Hepatocyte (in vitro differentiated cells): ENCODE measurements at places on chromosomes 3 and 15.
A peak's percentile ranks its signal among the peaks of the same experiment; 100 is the strongest.

- no peak for DNase-seq
Measured at GRCh38 chr15:64749999-64750657, 25.3 kb downstream of the RBPMS2 start.

DNA sequence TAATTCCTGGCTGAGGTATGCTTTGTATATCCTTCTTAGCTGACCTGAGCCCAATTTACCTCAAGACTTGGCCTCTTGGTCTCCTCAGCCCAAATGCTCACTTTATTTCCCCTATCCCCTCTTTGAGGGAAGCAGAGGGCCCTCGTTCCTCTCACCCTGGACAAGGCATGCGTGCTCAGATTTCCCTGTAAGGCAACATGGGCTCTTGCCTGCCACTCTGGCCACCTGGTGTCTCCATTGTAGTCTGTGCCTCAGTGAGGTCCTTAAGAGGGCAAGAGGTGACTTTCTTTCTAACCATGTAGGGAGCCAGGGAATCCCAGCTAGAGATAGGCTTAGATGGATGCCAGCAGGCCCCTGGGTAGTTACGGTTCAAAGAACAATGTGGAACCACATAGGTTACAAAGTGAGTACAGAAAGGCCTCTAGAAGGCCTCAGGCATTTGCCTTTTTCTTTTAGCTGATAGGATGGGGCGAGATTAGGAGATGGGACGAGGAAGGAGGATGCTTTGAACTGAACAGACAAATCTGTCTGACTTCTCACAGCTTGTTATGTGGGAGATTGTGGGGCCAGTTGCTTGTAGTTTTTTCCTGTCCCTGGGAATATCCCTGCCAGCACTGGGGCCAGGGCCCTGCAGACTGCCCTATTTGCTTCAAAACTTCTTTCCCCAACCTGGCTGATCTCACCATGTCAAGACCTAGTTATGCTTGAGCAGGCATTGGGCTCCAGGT is 1.1 kb upstream of the INTS14 start:
- no peak for DNase-seq

DNA sequence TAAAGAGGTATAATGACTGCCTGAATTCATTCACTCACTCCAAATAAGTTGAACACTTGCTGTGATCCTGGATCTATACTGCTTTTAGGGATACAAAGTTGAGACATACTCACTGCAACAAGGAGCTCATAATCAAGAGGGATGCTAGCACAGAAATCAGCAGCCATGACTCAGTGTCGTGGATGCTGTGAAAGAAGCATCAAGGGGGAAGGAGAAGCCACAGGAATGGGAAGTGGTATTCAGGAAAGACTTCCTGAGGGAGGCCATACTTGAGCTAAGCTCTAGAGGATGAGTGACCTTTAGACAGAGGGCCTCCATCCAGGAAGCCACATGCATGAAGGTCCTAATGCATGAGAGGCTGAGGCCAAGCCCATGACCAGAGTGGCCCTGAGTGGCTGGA is 245.7 kb upstream of the RORA start:
- DNase-seq = no peak

- DNase-seq = peak; percentile 89
Measured at GRCh38 chr15:66774001-66774814, 72.2 kb downstream of the SMAD6 start.

DNA sequence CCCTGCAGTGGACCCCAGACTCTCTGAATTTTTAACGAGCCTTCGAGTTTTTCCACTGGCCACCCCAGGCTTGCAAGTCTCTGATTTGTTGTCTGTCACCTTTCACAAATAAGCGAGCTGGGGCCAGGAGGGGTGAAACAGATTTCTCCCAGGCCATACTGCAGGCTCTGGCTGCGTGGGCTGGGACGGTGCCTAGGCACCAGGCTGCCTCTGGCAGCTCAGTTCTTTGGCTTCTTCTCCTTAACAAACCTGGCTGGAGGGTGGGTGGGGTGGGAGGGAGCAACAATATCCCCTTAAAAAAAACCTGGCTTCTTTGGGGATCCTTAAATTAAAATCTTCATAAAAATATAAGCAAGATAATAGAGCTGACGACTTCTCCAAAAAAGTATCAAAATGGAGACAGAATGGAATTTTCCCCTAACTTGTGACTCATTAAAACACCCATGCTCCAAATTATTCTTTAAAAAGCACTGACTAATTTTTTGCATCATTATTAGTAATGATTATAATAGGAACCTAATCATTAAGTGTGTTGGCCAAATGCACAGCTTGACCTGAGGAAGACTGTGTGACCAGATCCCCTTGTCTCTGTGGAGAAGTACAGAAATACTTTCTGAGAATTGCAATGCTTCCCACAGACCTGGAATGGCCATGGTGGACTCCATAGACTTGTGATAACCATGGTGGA is 84.1 kb downstream of the SNRK start:
- no peak for DNase-seq

DNA sequence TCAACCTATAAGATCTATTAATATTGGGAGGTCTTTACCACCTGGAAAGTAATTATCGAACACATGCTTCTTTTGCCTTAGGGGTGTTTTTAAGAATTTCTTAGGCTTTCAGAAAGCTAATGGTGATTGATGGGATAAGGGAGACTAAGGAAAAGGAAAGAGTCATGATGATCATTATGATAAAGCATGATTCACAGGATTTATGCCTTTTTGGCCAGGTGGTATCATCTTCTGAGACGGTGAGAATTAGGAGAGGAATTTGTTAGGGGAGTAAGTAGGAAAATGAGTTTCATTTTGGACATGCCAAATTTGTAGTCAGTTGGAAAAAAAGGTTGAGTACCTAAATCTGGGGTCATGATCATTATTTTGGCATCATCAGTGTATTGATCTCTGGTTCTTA is 8.9 kb downstream of the ARMC8 start:
- DNase-seq = no peak

GRCh38 chr3:192940129-192940528 is 22.5 kb upstream of the MB21D2 start:
- DNase-seq = no peak
